Activated CD8-positive, alpha-beta T cell treated with anti-CD3 and anti-CD28 coated beads, Interleukin-2, amount 10 ng/mL, durations not matched to agents 7 days and 5 days (primary cell): ENCODE measurements at places on chromosomes 3 and 15. TPM values are rescaled to one million over a fixed set of nuclear protein-coding genes. Genes with fewer than 3 reads are reported as not detected.

GRCh38 chr3:154971771-154972326 lies 108.3 kb upstream of the MME start:
- no peak for DNase-seq

The CD276 gene
- total RNA-seq: not detected

DNA sequence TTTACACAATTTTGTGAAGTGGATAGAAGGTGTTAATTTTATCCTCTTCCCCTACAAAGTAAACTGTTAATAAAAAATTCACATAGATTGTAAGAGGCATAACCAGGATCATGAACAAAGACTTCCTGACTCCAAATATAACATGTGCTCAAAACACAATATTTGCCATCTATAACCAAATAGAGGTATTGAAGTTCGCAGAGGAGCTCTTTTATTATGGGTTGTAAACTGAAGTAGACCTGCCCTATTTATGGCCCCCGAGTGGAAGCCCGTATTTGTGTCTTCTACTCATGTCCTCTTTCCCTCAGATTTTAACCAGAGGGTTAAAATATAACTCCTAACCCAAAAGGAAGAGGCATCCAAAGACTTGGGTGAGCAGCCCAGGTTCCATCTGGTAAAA lies 285.6 kb upstream of the COL8A1 start:
- no peak for DNase-seq

The LRRIQ4 gene
- 0.16 TPM for total RNA-seq

GRCh38 chr15:65254356-65254755 lies 32.3 kb downstream of the PARP16 start:
- no peak for DNase-seq

The IQCH gene
- 2.2 TPM for total RNA-seq

GRCh38 chr15:92677999-92678398 lies 22.4 kb upstream of the FAM174B start:
- DNase-seq: no peak

- no peak for DNase-seq
These were observed 75.5 kb upstream of the PLSCR5 start for GRCh38 chr3:146680617-146681016.

The WDR72 gene
- total RNA-seq: not detected

DNA sequence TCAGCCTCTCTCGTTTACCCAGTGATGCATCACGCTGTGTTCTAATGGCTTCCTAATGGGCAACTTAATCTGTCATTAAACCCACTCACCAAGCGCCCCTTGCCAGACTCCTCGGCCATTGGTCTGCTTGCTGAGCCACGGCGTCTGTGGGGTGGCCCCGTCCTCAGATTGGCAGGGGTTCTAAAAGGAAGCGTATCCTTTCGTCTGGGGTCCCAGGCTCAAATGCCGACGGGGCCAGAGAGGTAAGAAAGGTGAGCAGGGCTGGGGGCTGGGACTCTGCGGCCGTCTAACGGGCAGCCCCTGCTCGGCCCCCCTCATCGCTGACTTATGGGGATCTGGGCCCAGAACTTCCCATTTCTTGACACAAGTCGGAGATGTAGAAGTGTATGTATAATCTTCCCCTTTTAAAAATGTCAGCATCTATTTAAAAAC lies 315.1 kb upstream of the PROK2 start:
- DNase-seq: no peak

The FOXB1 gene
- total RNA-seq: 0.52 TPM

- DNase-seq: no peak
These were observed 114.1 kb upstream of the GALNT15 start for GRCh38 chr3:16060358-16060852.

GRCh38 chr3:64551697-64552096 lies 136.1 kb downstream of the ADAMTS9 start:
- DNase-seq: no peak

- no peak for DNase-seq
These were observed 77.4 kb upstream of the SLC4A7 start for GRCh38 chr3:27561576-27561975.

- peak; percentile 25 for DNase-seq
These were observed 77.2 kb downstream of the OSBPL10 start for GRCh38 chr3:31903686-31904431.

- DNase-seq: no peak
These were observed 225.9 kb upstream of the GAP43 start for GRCh38 chr3:115397433-115397832.

The KNSTRN gene
- 74.1 TPM for total RNA-seq

- DNase-seq: no peak
These were observed 11.3 kb upstream of the PROK2 start for GRCh38 chr3:71796290-71796689.

DNA sequence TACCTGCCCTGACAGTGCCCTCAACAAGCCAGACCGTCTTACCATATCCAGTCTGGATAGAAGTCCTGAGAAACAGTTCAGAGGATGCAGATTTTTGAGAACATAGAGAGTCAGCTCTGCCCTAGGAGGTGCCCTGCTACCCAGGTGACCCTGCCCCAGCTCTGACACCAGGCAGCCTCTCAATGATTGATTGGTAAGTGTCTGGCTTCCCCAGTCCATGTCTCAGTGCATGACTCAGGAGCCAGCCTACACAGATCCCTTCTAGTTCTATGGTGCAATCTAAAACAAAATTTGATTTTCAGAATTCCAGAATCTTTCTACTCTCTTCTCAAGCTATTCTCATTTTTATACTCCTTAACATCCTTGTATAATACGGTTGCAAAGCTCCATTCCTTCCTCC lies 292.1 kb downstream of the VPS13C start:
- DNase-seq: no peak

The LIPH gene
- total RNA-seq: not detected

The GHRL gene
- 0.21 TPM for total RNA-seq

DNA sequence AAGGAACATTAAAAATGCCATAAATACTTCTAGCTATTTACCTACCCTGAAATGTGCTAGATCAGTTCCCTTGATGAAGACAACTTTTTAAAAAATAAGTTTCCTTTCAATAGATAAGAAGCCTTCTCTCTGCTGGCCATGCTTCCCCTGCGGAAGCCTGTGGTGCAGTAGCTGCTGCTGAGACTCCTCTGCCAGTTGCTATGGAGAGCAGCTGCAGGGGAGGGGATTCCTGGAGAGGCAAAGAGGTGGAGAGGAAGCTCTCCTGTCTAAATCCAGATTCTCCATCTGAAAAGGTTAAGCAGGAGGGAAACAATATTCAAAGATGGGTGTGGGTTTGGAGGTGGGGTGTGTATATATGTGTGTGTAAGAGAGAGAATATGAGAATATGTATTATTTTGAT lies 69.8 kb upstream of the BFSP2 start:
- no peak for DNase-seq

DNA sequence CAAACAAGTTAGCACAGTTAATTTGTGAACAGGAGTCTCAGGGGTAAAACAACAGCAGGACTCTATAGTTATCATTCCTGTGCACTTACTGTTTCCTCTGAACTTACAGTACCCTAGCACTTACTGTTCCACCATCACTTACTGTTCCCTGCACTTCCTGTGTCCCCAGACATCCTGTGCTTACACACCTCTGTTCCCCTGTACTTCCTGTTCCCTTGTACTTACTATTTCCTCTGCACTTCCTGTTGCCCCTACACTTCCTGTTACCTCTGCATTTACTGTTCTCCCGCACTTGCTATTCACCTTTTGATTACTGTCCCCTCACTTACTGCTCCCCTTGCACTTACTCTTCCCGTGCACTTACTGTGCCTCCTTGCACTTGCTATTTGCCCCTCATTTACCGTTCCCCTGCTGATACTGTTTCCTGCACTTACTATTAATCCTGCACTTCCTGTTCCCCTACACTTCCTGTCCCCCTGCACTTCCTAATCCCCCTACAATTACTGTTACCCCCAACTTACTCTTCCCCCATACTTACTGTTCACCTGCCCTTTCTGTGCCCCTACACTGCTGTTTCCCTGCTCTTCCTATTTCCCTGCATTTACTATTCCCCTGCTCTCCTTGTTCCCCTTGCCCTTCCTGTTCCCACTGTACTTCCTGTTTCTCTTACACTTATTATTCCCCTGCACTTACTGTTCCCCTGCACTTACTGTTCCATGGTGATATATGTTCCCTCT lies 30.3 kb downstream of the TPRA1 start:
- DNase-seq: peak; percentile 33

DNA sequence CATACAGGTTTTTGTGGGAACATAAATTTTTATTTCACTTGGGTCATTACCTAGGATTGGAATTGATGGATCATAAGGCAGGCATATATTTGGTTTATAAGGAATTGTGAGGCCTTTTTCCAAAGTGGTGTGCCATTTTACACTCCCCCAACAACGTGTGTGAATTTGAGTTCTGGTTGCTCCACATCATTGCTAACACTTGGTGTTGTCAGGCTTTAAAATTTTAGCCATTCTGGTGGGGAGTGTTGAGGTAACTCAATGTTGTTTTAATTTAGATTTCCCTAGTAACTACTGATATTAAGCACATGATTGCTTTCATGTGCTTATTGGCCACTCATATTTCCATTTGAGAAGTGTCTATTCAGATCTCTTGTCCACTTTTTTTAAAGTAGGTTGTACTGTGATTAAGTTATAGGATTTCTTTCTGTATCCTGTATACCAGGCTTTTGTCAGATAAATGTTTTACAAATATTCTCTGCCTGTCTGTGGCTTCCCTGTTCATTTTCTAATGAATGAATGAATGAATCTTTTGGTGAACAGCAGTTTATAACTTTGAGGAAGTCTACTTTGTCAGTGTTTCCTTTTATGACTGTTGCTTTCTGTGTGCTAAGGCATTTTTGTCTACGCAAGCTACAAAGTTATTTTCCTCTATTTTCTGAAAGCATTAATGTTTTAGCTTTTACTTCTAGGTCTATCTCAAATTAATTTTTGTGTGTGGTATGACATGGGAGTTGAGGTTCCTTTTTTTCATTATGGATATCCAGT lies 17.9 kb upstream of the NR2C2 start:
- DNase-seq: no peak

DNA sequence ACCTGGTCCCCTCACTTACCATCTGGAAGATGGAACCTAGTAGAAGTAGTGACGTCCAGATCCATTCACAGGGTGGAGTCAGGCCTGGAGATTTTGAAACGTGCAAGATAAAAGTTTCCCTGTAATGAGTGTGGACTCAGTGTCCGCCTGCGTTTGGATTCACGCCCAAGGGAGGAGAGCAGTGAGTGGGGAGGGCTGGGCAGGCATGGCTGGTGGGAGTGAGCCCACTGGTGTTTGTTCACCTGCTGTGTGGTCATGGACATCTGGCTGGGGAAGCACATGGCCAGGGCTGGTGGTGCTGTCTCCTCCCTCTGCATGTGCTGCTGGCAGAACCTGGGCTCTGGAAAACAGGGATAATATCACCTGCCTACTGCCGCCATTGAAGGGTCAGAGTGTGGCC lies 37.0 kb downstream of the RLBP1 start:
- DNase-seq: no peak

DNA sequence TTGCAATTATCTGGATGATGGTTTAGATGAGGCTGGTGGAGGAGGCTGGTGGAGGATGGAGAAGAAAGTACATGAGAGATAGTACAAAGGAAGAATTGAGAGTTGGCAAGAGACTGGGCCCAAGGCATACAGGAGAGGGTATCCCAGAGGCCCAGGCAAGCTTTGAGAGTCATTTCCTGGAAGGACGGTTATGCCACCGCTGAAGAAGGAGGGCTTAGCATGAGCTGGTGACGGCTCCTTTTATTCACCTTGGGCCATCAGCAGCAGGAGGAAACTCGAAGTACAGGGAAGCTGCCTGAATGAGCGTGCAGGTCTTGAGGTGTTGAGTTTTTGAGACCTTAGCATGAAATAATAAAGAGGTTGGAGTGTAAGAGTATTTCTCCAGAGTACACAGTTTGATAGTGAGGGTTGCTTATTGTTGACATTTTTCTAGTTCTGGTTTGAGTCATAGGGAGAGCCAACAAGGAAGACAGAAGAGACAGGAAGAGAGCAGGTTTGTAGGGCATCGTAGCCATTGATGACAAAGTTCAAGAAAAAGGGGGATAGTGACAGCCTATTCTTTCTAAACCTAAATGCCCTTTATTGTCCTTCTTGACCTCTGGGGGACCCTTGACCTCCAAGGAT lies 13.8 kb downstream of the THSD4 start:
- no peak for DNase-seq

DNA sequence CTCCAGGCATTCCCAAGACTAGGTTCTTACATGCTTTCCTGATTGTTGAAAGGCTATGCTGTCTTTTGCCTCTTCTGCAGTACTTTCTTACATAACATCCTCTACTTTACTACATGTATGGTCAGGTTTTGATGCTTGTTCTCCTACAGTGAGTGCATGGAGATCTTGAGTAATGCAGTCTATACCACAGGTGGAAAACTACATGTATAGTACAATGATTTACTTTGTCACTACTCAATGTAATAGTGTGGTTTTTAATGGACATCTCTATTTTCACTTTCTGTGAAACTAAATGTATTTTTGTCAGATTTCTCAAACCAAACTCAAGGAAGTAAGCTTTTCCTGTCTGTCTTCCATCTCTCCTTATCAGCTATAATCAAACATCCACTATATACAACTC lies 657.0 kb downstream of the TUSC7 start:
- DNase-seq: no peak

DNA sequence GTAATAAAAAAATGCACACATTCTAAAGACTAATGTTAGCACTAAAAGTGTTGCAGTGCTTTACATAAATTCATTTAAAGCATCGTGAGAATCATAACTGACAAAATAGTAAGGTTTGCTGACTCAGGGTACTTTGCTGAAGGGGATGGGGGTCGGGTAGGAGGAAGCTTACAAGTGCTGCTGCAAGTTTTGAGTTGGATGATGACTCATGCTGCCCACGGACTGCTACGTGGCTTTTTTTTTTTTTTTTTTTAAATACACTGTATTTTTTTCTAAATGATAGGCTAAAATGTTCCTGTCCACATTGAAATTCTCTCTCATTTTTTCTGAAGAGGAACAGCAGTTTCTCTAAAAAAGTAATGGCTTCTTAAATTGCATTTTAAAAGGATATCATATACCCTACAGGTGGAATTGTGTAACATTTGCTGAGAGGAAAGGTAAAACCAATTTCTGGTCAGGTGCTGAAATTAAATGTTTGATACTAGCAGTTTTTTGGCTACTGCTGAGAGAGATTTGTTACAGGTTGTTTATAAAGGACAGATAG lies 2.2 kb downstream of the MAPK6 start:
- DNase-seq: peak; percentile 74

The FEZF2 gene
- total RNA-seq: not detected
